Ascending aorta (tissue), 2 donors: ENCODE measurements at places on chromosomes 12 and 14. TPM values are rescaled to one million over a fixed set of nuclear protein-coding genes. Genes with fewer than 3 reads are reported as not detected.

Gene POTEG
- not detected for total RNA-seq

Gene OR11H6
- not detected for total RNA-seq

Gene RTL1
- total RNA-seq = not detected

Gene TROAP
- not detected for total RNA-seq

Gene LRP1-AS
- not detected for total RNA-seq

Gene BCL2L14
- not detected for total RNA-seq

Gene ATL1
- total RNA-seq = 1.2 TPM

Gene TAS2R46
- 23.2 TPM for total RNA-seq

Gene TAS2R7
- not detected for total RNA-seq

Gene FAIM2
- 0.75 TPM for total RNA-seq

Gene C14orf180
- total RNA-seq = 0.21 TPM

Gene IFI27L2
- 36.0 TPM for total RNA-seq

Gene TPH2
- total RNA-seq = not detected

Gene OASL
- not detected for total RNA-seq

Gene C12orf54
- total RNA-seq = not detected

Gene GPR135
- total RNA-seq = 4.7 TPM

Gene TTC5
- total RNA-seq = 7.8 TPM

Gene PCK2
- total RNA-seq = 26.1 TPM

Gene CCDC60
- total RNA-seq = not detected

Gene TMEM30B
- 21.5 TPM for total RNA-seq

Gene ANO2
- 20.1 TPM for total RNA-seq

Gene CPNE6
- not detected for total RNA-seq

Gene PRB3
- total RNA-seq = not detected

Gene PTCSC3
- not detected for total RNA-seq

Gene GALNT4
- total RNA-seq = 3.3 TPM

Gene MYH6
- total RNA-seq = not detected

Gene HOXC12
- total RNA-seq = not detected

Gene DERA
- total RNA-seq = 5.6 TPM

Gene TGM1
- total RNA-seq = 1.7 TPM

Gene NANOG
- total RNA-seq = not detected

Gene SAMD15
- not detected for total RNA-seq

Gene STYK1
- total RNA-seq = 0.21 TPM

Gene CSRP2
- 59.7 TPM for total RNA-seq

Gene KRT2
- total RNA-seq = not detected

Gene TAS2R19
- total RNA-seq = not detected

Gene SLCO1B1
- total RNA-seq = not detected

Gene CFAP73
- not detected for total RNA-seq

Gene SYCP3
- total RNA-seq = not detected

Gene STAC3
- total RNA-seq = not detected

Gene FAM234B
- total RNA-seq = 6.7 TPM

Gene PZP
- total RNA-seq = not detected

Gene EML1
- 28.3 TPM for total RNA-seq

Gene ABHD12B
- not detected for total RNA-seq

Gene CLEC4A
- total RNA-seq = 28.8 TPM

Gene PPP1R1A
- total RNA-seq = 28.7 TPM

Gene FOXG1
- total RNA-seq = not detected

Gene FZD10
- total RNA-seq = 0.21 TPM

Gene SLC10A1
- total RNA-seq = not detected

Gene NCOR2
- total RNA-seq = 134 TPM

Gene FGF6
- total RNA-seq = not detected

Gene FAM90A1
- not detected for total RNA-seq

Gene LRRC9
- total RNA-seq = not detected

Gene MMP14
- 178 TPM for total RNA-seq

Gene SYNE3
- total RNA-seq = 84.1 TPM

Gene RERG
- 55.7 TPM for total RNA-seq

Gene GALNT6
- total RNA-seq = 67.2 TPM
